Umbilical cord (tissue), 2 donors: ENCODE measurements at places on chromosomes 6 and 20. TPM values are rescaled to one million over a fixed set of nuclear protein-coding genes. Genes with fewer than 3 reads are reported as not detected.

DNA sequence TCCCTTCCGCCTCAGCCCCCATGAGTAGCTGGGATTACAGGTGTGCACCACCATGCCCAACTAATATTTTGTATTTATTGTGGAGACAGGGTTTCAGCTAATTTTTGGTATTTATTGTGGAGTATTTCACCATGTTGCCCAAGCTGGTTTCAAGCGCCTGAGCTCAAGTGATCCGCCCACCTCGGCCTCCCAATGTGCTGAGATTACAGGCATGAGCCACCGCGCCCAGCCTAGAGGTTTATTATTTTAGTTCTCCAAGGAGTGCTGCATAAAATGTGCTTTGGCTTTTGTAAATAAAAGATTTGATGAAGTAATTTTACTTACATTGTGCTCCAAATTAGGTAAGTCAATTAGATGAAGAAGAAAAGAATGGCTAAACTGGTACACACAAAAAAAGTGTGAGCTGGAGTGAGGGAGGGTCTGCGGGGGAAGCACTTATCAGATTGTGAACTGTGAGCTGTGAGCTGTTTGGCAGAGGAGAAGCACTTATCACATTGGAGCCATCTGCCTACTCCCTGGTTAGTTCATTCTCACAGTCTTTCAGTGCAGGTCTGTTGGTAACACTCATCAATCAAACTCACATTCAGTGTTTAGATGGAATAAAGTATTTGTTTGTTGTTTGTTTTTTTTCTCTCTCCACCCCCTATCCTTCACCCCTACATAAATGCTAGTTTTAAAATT, 398.0 kb downstream of the EPHA7 start:
- DNase-seq, result no peak

GRCh38 chr6:134405386-134406087, 87.6 kb upstream of the SGK1 start:
- no peak for DNase-seq

- DNase-seq, result no peak
Observed at GRCh38 chr20:8012724-8013123, 6.8 kb downstream of the TMX4 start.

The OOEP gene
- not detected for total RNA-seq

The PGC gene
- 0.96 TPM for total RNA-seq

DNA sequence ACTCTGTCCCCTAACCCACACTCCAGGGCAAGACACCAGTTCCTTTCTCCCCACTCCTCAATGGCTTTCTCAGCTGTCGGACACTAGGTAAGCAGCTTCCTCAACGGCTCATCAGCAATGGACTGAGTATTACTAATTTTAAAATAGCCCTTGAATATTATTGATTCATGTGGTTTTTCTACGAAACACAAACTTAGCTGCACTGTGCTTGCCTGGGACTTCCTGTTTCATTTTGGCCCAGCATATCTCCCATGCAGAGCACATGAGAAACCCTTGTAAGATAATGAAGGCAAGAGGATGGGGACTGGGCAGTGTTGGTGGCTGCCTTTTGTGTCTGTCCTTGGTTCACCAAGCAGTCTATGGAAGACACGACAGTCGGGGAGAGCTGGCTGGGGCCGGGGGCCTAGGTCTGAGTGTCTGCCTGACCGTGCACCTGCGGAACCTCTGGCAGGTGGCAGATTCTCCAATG, 48.9 kb downstream of the RNASET2 start:
- DNase-seq, result no peak

GRCh38 chr6:135033238-135033637, 21.4 kb downstream of the HBS1L start:
- DNase-seq, result no peak

- DNase-seq, result no peak
Observed at GRCh38 chr6:137867685-137868509, 838 bp downstream of the TNFAIP3 start.

The ZKSCAN8 gene
- 19.5 TPM for total RNA-seq

GRCh38 chr6:32244946-32245398, 21.1 kb upstream of the NOTCH4 start:
- peak; percentile 90 for DNase-seq

- no peak for DNase-seq
Observed at GRCh38 chr6:133247581-133247980, 6.4 kb downstream of the EYA4 start.

DNA sequence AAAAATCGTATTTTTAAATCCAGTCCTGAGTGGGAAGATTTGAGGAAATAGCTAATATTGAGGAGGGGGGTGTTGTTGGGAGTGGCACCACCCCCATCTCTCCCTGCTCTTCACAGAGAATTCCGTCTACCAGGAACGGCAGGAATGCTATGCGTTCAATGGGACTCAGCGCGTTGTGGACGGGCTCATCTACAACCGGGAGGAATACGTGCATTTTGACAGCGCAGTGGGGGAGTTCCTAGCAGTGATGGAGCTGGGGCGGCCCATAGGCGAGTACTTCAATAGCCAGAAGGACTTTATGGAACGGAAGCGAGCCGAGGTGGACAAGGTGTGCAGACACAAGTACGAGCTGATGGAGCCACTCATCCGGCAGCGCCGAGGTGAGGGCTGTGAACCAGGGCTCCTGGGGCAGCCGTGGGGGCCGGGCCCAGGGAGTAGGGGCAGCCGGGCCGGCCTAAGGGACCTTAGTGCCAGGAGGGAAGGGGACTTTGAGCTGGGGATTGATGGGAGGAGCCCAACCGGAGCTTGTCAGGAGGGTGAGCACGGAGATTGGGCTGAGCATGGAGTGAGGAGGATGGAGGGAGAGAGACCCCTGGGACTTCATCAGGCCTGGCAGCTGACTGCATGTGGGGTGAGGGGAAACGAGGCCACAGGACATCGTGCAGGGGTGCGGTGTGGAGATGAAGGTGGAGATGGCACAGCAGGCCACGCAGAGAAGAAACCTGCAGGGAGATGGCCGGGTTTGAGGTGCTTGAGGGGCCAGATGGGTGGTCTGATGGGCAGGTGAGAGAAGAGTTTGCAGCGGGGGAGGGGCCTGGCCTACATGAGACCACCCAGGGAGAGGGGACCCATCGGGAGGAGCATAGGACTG, 41.3 kb downstream of the HLA-DPB1 start:
- DNase-seq, result no peak

DNA sequence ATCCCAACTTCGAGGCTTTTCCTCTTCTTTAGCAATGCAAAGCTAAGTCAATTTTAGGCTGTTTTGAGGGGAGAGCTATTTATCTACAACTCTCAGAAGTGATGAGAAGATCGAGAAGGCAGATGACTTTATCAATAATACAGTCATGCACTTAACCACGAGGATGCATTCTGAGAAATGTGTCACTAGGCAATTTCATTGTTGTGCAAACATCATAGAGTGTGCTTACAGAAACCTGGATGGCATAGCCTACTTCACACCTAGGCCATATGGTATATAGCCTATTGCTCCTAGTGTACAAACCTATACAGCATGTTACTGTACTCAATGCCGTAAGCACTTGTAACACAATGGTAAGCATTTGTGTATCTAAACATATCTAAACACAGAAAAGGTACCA, 66.6 kb downstream of the PRND start:
- DNase-seq, result no peak

GRCh38 chr6:21227486-21227885, 366.1 kb upstream of the SOX4 start:
- no peak for DNase-seq

The APCDD1L gene
- 7.7 TPM for total RNA-seq

DNA sequence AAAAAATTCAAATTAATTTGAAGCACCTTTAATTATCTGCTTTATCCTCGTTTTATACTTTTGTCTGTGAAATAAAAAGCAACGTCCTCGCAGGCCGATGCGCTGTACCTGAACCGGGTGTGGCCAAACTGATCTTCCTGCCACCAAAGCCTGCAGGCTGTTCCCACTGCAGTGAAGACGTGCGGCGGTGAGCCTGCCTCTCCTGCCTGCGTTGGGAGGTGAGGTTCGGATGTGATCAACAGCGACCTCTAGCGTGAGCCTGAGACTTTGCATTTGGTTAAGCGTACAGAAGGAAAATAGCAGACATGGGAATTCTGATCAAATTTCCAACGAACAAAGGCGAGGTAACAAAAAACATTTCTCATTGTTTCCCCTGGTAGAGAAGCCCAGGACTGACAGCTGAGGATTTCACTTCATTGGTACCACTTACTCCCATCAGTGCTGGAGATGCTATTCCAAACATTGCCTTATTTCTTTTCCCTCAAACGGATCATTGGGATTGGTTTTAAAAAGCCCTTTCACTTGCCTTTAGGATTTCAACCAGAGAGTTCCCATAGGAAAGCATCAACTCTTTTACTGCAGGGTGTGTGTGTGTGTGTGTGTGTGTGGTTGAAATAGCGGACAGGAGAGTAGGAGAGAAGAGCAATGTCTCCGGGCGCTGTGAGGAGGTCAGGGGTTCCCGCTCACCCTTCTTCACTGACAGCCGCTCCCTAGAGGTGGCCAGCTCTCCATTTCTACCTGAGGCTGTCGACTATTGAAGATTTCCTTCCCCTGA, 56.6 kb upstream of the CCN6 start:
- peak; percentile 86 for DNase-seq

GRCh38 chr6:90082847-90083246, 188.6 kb downstream of the GJA10 start:
- peak; percentile 24 for DNase-seq

DNA sequence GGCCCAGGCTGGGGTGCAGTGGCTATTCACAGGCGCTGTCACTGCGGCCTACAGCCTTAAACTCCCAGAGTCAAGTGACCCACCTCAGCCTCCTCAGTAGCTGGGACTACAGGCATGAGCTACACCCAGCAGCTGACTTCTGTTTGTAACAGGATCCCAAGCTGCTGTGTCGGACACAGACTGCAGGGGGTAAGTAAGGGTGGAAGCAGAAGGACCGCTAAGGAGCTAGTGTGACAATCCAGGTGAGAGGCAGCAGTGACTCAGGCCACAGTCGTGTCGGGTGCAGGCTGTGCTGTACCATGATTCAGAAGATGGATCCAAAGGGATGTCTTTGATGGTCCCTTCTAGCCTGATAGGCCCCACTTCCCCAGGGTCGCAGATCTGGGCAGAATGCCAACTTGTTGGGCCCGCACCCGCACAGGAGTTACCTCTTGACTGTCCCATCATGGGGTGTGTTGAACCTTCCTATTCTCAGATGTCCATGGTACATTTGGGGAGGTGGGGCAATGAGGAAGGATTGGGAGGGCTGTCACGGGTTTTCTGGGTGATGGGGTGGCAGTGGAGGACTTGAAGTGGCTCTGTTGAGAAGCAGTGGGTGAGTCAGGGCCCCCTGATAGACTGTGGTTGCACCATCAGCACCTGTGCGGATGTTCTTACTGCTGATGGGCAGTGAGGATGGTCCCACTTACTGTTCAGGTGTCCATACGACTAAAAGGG, 25.3 kb downstream of the AAR2 start:
- no peak for DNase-seq

DNA sequence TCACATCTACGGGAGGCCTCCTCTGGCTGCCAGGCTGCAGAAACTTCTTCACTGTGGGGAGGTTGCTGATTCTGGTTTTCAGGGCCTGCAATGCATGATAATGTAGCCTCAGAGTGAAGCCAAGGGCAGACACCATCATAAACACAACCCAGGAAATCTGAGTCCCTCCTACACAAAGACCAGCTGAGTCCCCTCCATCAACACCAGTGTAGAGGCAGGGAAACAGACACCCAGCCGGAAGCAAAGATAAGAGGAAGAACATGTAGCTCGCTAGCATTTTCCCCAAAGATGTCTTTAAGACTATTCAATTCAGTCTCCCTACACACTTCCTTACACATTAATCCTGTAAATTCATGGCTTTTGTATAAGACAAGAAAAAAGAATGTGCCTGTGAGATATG, 23.6 kb downstream of the GSTA2 start:
- DNase-seq, result no peak

The TCFL5 gene
- total RNA-seq, result 21.9 TPM

GRCh38 chr6:5781966-5782556, 224.7 kb downstream of the NRN1 start:
- no peak for DNase-seq

The VSX1 gene
- 0.24 TPM for total RNA-seq

The NOX3 gene
- not detected for total RNA-seq

DNA sequence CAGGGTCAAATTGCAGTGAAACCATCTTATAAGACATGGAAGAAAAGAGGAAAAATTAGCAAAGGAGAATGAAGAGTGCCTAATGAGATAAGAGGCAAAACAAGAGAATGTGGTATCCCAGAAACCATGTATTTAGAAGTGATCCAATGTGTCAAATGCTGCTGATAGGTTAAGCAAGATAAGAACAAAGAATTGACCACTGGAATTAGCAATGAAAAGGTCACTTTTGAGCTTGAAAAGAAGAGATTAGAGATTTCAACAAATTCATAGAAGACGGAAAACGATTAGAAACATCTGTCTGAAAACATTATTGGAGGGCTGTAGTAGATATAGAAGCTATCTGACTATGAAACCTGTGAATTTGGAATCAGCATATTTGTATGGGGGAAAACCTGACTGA, 112.2 kb downstream of the AHI1 start:
- no peak for DNase-seq

DNA sequence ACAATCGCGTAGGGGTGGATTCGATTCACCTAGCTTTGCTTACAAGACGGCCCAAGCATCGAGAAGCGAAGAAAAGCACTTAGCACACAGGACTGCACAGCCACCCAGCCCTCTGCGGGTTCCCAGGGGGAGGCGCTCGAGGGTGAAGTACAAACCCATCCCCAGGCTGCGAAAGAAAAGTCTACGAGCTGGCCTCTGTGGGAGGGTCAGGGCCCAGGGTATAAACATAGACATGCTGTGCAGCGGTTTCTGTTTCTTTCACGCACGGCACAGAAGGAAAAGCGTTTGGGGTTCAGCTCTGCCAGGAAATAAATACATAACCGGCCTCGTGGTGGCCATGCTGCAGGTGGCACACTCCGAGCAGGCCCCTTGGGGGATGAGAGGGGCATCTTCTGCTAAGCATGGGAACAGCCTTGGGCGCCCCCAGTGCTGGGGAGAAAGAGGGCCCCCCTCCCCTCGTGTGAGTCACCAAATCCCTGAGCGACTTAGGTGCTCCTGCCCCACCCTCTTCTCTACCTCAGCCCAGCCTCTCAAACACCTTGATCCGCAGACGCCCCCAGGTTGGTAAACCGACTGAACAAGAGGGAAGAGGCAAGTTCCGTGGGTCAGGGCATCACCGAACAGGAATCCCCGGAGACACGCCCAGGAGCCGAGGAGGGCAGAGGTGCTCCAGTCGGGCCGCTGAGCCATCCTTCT, 91.6 kb upstream of the RIPOR2 start:
- no peak for DNase-seq

- DNase-seq, result no peak
Observed at GRCh38 chr6:168448243-168448855, 7.4 kb downstream of the SMOC2 start.

The ABCF1 gene
- total RNA-seq, result 27.2 TPM

DNA sequence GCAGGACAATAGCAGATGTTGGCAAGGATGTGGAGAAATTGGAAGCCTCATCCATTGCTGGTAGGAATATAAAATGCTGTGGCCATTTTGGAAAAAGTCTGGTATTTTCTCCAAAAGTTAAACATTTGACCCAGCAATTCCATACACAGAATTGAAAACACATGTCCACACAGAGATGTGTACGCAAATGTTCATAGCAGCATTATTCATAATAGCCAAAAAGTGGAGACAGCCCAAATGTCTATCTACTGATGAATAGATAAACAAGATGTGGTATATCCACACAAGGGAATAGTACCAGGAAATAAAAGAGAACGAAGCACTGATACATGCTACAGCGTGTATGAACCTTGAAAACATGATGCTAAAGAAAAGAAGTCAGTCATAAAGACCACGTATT, 40.5 kb downstream of the CFAP61 start:
- no peak for DNase-seq

GRCh38 chr20:9261781-9262180, 192.9 kb downstream of the PLCB4 start:
- no peak for DNase-seq
